Activated CD4-positive, CD25-positive, alpha-beta regulatory T cell treated with anti-CD3 and anti-CD28 coated beads, Interleukin-2, amount 50 U/mL, for 72 hours (primary cell): ENCODE measurements at places on chromosomes 7 and 10.

GRCh38 chr10:14549496-14549895 is 218.8 kb upstream of the FRMD4A start:
- no peak for DNase-seq

GRCh38 chr7:52233248-52233647 is 802.2 kb upstream of the POM121L12 start:
- DNase-seq = no peak

DNA sequence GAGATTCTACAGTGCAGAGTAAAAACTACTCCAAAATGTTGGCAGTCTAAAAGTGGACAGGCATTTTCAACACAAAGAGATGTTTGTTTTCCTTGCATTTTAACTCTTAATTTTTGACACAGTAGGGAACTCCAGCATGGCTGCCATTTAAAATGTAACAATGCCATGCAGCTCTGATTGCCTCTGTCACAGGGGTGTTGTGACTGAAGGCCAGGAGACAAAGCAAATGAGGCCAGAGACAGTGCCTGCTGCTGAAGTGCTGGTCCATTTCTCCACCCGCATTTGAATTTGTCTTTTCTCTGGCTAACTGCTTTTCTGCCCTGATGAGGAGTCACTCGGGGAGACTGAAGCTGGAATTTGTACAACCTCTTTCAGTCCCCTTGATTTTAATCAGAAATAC is 710.6 kb upstream of the GALNT17 start:
- no peak for DNase-seq

DNA sequence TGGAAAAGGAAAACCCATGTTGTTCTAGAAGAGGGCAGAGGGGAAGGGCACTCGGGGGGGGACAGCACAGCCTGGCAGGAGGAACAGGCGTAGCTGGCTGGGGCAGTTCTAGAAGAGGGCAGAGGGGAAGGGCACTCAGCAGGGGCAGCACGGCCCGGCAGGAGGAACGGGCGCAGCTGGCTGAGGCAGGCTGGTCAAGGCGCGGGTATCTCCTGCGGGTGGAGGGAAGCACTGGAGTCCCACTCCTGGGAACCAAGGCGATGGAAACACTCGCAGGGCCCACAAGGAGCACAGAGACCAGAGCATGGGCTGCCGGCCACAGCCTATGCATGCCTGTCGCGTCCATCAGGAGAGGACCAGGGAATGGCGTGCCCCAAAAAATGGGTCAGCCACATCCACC is 36.7 kb downstream of the PAPOLB start:
- no peak for DNase-seq

GRCh38 chr10:42888504-42889095 is 106.0 kb downstream of the BMS1 start:
- no peak for DNase-seq

DNA sequence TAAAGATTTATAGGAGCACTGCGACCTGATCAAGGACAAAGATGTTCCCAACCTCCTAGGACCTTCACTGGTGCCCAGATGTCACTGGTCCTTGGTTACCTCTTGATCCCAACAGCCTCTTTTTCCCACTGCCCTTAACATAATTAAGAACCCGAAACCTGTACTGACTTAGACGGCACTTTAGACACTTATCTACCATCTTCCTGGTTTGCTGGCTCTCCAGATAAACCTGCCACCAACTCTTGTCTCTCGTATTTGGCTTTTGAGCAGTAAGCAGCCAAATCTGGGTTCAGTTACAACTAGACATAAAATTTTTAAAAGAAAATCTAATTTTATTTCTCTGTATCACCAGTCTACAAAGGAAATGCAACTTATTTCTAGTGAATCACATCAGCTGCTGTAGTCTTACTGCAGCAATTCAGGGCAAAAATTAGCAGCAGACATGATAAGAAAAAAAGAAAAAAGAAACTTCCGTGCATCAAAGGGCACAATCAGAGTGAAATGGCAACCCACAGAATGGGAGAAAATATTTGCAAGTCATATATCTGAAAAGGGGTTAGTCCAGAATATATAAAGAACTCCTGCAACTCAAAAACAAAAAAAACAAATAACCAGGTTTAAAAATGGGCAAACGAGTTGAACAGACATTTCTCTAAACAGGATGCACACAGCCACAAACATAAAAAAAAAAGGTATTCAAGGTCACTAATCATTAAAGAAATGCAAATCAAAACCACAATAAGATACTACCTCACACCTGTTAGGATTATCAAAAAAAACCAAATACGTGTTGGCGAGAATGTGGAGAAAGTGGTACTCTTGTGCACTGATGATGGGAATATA is 9.4 kb downstream of the ASB13 start:
- DNase-seq = no peak

DNA sequence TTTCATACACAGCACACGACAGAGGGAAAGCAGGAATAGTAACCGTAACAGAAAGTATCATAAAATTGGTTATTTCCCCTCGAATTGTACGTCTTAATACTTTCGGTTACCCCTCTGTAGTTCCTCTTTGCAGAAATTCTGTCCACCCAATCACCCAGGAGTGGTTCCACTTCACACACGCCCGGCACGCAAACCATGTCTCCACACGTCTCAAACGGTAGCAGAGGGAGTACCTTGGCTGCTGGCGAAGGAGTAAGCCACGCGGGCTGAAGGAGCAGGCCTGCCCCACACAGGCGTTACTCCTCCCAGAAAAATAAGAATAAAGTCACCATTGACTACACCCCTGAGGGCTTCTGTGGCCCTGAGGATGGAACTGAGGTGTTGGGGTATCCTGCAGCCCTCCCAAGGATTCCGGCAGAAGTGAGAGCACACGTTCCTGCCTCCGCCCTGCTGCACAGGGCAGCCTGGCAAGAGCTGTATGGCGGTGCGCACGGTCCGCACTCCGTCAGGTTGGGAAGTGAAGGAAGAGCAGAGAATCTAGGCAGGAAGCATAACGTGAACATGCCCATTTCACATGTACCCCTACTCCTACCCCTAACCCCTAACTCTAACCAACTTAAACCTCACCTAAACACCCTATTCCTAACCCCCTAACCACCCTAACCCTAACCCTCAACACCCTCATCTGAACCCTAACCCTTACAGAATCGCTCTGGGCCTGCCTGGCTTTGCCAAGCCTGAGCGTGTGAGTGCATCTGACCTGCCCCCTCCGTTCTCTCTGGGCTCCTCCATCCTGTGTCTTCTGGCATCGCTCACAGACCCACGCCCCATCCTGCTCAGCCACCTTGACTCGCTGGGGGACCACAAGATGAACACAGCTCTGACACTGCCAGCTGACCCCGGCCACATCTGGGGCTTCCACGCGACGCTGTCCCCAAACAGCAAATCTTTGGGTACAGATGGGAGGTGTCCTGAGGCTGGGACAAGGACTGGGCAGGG is 18.2 kb downstream of the GPR146 start:
- no peak for DNase-seq

- DNase-seq = no peak
Observed at GRCh38 chr7:2687881-2688318, at the start of gene AMZ1. AMZ1 (plus strand) TSS chr7:2688202; CDS start chr7:2700452, 12,250 bp downstream.

DNA sequence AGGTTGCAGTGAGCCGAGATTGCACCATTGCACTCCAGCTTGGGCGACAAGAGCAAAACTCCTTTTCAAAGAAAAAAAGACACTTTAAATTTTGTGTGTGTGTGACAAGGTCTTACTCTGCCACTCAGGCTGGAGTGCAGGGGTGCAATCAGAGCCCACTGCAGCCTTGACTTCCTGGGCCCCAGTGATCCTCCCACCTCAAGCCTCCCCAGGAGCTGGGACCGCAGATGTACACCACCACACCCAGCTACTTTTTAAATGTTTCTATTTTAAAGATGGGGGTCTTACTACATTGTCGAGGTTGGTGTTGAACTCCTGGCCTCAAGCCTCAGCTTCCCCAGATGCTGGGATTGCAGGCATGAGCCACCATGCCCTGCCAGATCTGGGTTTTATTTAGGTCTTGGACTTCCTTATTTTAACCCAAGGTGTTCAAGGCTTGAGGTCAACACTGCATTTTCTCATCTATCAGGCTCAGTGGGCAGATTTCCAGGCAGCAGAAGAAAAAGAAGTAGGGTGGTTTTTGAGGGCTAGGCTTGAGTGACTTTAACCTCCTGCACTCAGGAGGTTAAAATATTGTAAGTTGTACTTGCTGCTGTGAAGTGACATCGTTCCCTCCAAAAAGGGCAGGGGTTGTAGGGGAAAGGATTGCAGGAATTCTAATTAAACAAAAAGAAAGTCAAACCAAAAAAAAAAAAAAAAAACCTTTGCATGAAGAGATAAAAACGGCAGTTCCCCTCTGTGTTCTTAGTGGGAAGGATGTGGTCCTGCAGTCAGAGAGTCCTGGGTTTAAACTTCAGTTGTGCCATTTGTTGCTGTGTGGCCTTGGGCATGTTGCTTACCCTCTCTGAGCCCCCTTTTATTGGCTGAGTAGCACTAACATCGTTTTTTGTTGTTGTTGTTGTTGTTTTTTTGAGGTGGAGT is 71.5 kb downstream of the CARD11 start:
- no peak for DNase-seq

DNA sequence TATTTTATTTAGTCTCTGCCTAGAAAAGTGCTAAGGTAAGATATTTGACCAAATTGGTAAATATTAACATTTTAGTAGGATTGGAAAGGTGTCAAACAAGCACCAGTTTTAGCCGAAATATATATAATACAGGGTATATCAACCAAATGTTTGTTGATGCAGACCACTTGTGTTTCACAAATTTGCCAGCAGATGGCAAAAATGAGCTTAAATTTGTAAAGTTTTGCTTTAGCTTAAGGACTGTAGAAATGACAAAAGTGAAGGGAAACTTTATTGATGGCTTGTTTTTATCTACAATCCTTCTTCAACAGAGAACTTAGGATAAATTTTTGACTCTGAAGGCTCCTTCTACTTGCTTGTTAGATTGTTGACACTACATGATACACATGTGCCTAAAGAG is 4.8 kb upstream of the POLR1F start:
- no peak for DNase-seq

DNA sequence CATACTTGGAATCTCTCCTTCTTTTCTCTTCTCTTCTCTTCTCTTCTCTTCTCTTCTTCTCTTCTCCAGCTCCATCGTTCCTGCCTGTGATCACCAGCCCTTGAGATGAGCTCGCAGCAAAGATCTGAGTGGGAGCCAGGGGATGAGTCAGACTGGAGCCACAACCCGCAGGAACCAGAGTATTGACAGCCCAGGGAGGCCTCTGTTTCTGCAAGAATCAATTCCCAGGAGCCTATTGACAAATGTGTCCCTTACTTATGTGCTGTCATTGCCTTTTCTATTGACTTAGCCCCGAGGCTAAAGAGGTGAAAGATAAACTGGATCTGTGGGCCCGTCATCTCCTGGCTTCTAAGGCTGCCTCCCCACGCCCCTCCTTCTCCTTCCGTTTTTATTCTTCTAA is 13.1 kb upstream of the HABP2 start:
- no peak for DNase-seq

GRCh38 chr10:103353281-103353680 is 2.3 kb upstream of the PCGF6 start:
- DNase-seq = no peak

GRCh38 chr10:28400681-28401080 is 97.8 kb upstream of the MPP7 start:
- DNase-seq = no peak

DNA sequence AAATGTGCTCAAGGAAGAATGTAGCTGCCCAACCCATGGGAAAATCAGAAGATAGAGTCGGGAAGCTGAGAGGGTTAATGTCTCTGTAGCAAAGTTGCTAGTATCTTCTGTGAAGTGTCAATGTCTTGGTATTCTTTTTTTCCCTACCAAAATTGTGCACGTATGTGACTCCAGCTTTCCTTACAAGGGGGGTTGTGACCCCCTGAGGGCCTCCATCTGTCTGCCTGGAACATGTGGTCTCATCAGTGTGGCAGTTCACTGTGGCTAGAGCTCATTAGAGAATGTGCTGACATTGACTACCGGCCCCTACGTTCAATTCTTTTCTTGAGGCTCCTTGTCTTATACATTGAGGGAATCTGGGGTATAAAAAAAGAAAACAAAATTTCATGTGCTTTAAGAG is 725.2 kb upstream of the CELF2 start:
- DNase-seq = no peak

- DNase-seq = no peak
Observed at GRCh38 chr7:82018226-82018625, 248.4 kb upstream of the HGF start.

DNA sequence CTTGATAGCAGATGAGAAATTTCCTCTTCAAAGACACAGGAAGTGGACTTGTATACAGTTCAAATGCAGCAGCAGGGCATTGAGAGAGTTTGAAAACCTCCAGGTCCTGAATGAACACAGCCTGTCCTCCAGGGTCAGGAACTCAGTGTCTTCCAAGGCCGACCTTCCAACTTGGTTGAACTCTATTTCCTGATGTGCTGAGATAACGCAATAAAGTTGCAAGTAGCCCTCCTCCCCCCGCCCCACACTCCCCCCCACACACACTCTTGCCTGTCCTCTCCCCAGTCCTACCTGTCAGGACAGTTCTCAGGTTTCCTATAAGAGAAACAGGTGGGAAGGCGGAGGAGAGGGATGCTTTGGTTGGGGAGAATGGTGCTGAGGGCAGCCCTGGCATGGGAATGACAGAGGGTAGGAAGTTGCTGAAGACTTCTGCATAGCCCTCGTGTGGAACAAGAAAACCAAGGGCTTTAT is 90.0 kb downstream of the CCDC71L start:
- no peak for DNase-seq

GRCh38 chr10:102476466-102477141 is 25.3 kb upstream of the C10orf95 start:
- DNase-seq = no peak

GRCh38 chr10:100566561-100566960 is 30.8 kb downstream of the HIF1AN start:
- no peak for DNase-seq

- DNase-seq = no peak
Observed at GRCh38 chr7:45920502-45921380, at the start of gene IGFBP3. IGFBP3 (minus strand) TSS chr7:45921272; CDS start chr7:45921140, 132 bp downstream.

- no peak for DNase-seq
Observed at GRCh38 chr7:16945372-16945771, 63.6 kb upstream of the AGR3 start.

GRCh38 chr10:49474901-49475300 is 64.0 kb downstream of the ERCC6 start:
- DNase-seq = no peak

- no peak for DNase-seq
Observed at GRCh38 chr10:680745-681144, 8.7 kb downstream of the DIP2C start.

- no peak for DNase-seq
Observed at GRCh38 chr10:54530299-54530698, 270.7 kb downstream of the PCDH15 start.

GRCh38 chr10:116699471-116700150 is 42.8 kb downstream of the HSPA12A start:
- DNase-seq = no peak

GRCh38 chr10:100637785-100638184 is 102.0 kb downstream of the HIF1AN start:
- no peak for DNase-seq

DNA sequence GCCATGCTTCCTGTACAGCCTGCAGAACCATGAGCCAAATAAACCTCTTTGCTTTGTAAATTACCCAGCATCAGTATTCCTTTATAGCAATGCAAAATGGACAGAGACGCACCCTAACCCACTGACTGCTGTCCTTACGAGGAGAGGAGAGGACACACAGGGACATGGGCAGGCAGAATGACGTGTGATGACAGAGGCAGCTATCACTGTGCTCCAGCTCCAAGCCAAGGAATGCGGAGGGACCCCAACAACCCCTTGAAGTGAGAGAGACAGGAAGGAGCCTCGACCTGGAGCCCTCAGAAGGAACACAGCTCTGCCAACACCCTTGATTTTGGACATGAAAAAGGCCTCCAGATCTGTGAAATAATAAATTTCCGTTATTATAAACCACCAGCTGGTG is 46.6 kb upstream of the EBF3 start:
- no peak for DNase-seq

- no peak for DNase-seq
Observed at GRCh38 chr7:120033114-120033513, 239.9 kb upstream of the KCND2 start.

GRCh38 chr10:36116731-36117130 is 474.6 kb upstream of the FZD8 start:
- DNase-seq = no peak
